Fibroblast of lung (primary cell): ENCODE measurements at places on chromosomes 3 and 15. TPM values are rescaled to one million over a fixed set of nuclear protein-coding genes. Genes with fewer than 3 reads are reported as not detected.
A peak's percentile ranks its signal among the peaks of the same experiment; 100 is the strongest.

Gene NOX5
- total RNA-seq, result under 0.01 and 0.33 TPM in 2 replicates

Gene PAK6
- total RNA-seq, result under 0.01 TPM in 1 of 2 replicates, not detected in the other

Gene ERICH6
- total RNA-seq, result under 0.01 TPM in 1 of 2 replicates, not detected in the other

Gene CHRFAM7A
- total RNA-seq, result 0.26 and 0.66 TPM in 2 replicates

Gene CHDH
- total RNA-seq, result 0.77 and 0.83 TPM in 2 replicates

- H3K4me1 ChIP-seq, result peaks cover 10% of the 10 kb centered on the region
- no peak for DNase-seq
- H3K36me3 ChIP-seq, result no peaks in the 10 kb centered on the region
- H3K27ac ChIP-seq, result no peak overlapping the region
- H3K27me3 ChIP-seq, result no peaks in the 10 kb centered on the region
- H3K4me3 ChIP-seq, result peak overlapping the region; percentile 82
Observed at GRCh38 chr3:44340058-44340395, 1.5 kb downstream of the TCAIM start.

DNA sequence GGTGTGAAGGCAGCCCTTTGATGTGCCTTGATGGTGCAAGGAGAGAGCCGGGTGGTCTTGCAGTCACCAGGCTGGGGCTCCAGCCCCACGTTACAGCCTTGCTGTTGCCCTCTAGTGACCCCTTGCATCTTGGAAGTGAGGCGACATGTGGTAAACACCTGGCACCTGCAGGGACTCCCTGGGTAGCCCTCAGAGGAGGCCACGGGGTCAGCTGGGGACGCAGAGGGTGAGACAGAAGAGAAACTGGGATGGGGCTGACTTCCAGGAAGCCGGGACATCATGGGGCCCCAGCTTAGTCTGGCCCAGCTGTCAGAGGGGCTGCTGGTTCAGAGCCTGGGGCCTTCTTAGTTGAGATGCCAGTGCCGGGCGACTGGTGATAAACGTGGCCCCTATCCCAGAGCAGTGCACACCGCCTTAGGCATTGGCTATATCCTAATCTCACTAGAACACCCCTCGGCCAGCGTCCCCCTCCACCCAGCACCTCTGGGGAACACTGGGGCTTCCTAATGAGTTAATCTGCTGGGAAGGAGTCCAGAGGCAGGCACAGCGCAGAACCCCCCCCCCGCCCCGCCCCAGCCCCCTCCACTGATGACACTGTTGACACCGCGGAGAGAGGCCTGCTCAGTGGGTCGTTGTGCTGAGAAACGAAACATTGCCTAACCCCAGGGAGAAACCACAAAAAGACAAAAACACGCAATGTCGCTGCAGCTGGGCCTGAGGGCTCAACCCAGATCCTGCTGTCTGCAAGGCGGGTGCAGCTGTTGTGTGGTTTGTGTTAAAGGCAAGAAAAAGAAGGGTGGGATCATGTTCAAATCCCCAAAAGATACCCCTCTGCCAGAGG, 60.5 kb upstream of the KLF13 start:
- H3K4me3 ChIP-seq, result no peak overlapping the region
- no peaks in the 10 kb centered on the region for H3K4me1 ChIP-seq
- no peaks in the 10 kb centered on the region for H3K27me3 ChIP-seq
- peak; percentile 38 for DNase-seq
- no peak overlapping the region for H3K27ac ChIP-seq
- no peaks in the 10 kb centered on the region for H3K36me3 ChIP-seq

Gene BLM
- 0.26 and 1.5 TPM in 2 replicates for total RNA-seq

DNA sequence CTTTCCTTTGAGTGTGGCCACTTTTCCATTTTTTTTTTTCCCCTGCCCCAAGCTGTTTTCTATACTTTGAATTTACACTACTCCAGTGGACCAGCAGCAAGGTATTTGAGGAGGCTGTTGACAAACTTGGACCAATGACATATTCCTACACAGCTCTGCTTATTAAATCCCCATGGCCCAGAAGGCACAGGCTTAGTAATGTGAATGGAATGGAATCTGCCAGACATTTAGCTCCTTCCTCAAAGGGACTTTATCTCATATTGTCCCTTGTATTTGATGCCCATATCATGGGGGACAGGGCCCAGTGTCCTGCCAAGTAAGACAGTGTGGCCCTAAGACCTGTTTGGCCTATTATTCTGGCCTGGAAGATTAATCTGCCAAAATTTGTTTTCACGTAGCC, 107.5 kb downstream of the CHCHD6 start:
- DNase-seq, result peak; percentile 49
- no peak overlapping the region for H3K27ac ChIP-seq
- no peaks in the 10 kb centered on the region for H3K36me3 ChIP-seq

- DNase-seq, result no peak
- H3K4me1 ChIP-seq, result peaks cover 6% of the 10 kb centered on the region
- peaks cover 14% of the 10 kb centered on the region for H3K27me3 ChIP-seq
- no peak overlapping the region for H3K27ac ChIP-seq
- no peaks in the 10 kb centered on the region for H3K36me3 ChIP-seq
- no peak overlapping the region for H3K4me3 ChIP-seq
Observed at GRCh38 chr15:70018646-70019600, 78.8 kb downstream of the TLE3 start.

Gene SEMA6D
- total RNA-seq, result 9.5 and 13.4 TPM in 2 replicates

Gene CYP1A2
- not detected in 2 replicates for total RNA-seq

Gene ZMYND10
- total RNA-seq, result 0.26 and 0.83 TPM in 2 replicates

- H3K27me3 ChIP-seq, result no peaks in the 10 kb centered on the region
- H3K36me3 ChIP-seq, result peaks cover 21% of the 10 kb centered on the region
- DNase-seq, result no peak
- H3K4me3 ChIP-seq, result no peak overlapping the region
- H3K4me1 ChIP-seq, result peaks cover 3% of the 10 kb centered on the region
Observed at GRCh38 chr3:15685927-15686326, 84.4 kb downstream of the BTD start.

GRCh38 chr15:45387380-45388007, 9.2 kb upstream of the GATM start:
- no peak overlapping the region for H3K27ac ChIP-seq
- H3K27me3 ChIP-seq, result no peaks in the 10 kb centered on the region
- no peak for DNase-seq

DNA sequence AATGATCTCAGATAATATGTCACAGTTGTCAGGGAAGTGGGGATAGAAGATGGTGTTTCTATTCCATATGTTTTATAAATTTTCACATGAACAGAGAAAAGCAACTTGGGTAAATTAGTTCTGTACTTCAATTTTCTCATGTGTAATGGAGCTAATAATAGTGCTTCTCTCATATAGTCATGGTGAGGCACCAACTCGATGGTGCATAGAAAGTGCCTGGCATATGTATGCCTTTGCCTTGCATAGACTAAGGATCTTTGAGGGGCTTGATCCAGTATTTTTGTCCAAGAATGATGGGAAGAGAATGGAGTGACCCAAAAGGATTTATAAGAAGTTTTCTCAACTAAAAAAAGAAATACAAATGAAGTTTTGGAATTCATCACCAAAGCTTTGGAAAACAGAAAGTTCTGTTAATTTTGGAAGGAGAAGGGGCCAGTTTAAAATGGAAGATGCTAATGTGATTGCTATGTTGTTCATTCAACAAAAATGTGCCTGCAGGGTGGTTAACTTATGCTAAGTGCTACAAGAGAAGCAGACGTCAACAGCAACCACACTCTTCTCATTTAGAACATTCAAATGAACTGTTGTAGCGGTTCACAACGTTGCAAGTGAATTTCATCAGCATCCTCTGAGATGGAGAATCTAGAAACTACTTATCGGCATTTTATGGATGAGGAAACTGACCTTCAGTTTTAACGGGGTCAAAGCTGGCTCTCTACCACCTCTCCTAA, 86.1 kb downstream of the RTP4 start:
- no peaks in the 10 kb centered on the region for H3K36me3 ChIP-seq
- no peak overlapping the region for H3K4me3 ChIP-seq
- no peak for DNase-seq
- no peak overlapping the region for H3K27ac ChIP-seq

DNA sequence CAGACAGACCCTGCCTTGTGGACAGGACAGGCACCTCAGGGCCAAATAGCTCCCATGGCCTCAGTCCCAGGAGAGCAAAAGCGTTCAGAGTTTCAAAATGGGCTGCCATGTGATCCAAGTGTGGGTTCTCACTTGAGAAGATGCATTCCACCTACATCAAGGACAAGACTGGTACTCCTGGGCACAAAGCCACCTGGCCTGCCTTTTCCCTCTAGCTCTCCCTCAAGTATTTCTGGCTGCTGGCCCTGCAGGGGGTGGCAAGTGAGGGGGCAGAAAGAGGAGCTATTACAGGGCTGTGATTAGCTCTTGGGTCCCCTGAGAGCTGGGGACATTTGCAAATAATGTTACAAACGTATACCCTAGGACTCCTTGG, 6.5 kb upstream of the COL7A1 start:
- peaks cover 50% of the 10 kb centered on the region for H3K36me3 ChIP-seq
- H3K4me3 ChIP-seq, result no peak overlapping the region
- H3K27me3 ChIP-seq, result no peaks in the 10 kb centered on the region
- no peak overlapping the region for H3K27ac ChIP-seq
- no peak for DNase-seq

DNA sequence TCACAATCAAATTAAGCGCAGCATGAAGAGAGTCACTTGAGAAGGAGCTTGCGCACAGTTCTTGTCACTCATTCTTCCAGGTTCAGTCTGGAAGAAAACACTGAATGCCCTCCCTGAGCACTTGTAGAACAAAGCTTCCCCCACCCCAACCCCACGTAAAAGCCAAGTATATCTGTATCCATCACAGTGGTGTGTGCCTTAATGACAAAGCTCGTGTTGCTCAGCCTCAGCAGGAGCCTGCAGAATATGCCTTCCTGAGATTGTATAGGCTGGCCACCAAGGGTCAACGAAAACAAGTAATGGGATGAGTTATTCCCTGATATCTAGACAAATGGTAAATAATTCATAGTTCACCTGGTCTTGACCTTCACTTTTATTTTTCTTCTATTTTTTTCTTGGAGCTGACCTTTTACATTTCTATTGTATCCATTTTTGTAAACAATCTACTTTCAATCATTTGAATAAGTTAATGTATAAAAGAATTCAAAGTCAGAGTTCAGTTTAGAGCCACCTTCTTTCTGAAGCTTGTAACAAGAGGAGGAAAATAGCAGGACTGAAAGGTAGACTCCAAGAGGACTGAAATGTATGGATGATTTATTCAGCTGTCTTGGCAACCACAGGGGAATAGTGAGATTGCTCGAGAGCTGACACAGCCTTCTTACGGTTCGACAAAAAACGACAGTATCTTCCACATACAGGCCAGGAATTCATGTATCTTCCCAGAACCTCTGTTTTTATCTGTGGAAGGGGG, 405.5 kb upstream of the TPM1 start:
- H3K27ac ChIP-seq, result no peak overlapping the region
- DNase-seq, result peak; percentile 23
- H3K4me3 ChIP-seq, result no peak overlapping the region

DNA sequence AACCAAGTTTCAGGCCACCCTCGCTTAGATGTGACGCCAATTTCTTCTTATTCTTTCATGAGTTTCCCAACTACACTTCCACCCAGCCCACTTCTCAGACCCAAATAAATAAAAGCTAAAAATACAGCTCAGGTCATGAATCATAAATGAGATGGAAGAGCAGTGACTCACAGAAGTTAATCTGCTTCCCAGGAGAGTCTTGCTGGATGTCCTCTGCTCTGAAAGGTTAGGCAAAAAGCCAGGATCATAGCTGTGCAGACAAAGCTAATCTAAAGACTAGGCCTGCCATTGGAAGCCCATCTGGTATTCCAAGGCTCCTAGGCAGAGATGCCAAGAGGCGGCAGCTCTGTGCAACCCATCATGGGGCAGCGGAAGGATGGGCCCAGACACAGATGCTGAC, 24.1 kb downstream of the SHC4 start:
- H3K4me1 ChIP-seq, result peaks cover 17% of the 10 kb centered on the region
- no peak overlapping the region for H3K4me3 ChIP-seq
- peak; percentile 99 for DNase-seq
- H3K36me3 ChIP-seq, result no peaks in the 10 kb centered on the region
- peak overlapping the region; percentile 59 for H3K27ac ChIP-seq

- H3K27ac ChIP-seq, result no peak overlapping the region
- H3K36me3 ChIP-seq, result no peaks in the 10 kb centered on the region
- no peaks in the 10 kb centered on the region for H3K4me1 ChIP-seq
- H3K27me3 ChIP-seq, result no peaks in the 10 kb centered on the region
- DNase-seq, result peak; percentile 35
Observed at GRCh38 chr3:173653781-173654180, 256.2 kb downstream of the NLGN1 start.
